Dermis microvascular lymphatic vessel endothelial cell (primary cell): ENCODE measurements at places on chromosomes 4 and X.
A peak's percentile ranks its signal among the peaks of the same experiment; 100 is the strongest.

- peak; percentile 81 for DNase-seq
Observed at GRCh38 chrX:23773601-23774175, 9.3 kb upstream of the SAT1 start.

- DNase-seq: peak; percentile 28
Observed at GRCh38 chrX:108736509-108737479, at the start of gene IRS4. IRS4 (minus strand) TSS chrX:108736563.

- DNase-seq: no peak
Observed at GRCh38 chrX:153608806-153609205, 9.9 kb upstream of the CCNQ start.

DNA sequence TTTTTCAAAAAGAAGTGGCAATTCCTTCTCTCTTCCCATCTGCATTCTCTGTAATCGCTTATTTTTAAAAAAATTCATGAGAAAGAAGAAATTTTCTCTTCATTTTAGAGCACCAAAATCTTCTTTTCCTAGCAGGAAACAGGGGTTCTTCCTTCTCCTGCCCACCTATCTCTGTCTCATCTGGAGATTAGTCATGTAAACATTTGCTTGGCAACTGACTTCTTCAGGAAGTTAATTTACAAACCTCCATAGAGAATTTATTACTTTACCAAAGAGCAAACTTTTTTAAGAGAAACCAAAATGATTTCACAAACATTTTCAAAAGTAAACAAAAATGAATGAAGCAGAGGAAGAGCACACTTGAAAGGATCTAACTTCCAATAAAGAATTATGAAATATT, 13.5 kb downstream of the TTC29 start:
- no peak for DNase-seq

- DNase-seq: peak; percentile 95
Observed at GRCh38 chr4:183098723-183099536, at the start of gene WWC2. WWC2 (plus strand) TSS chr4:183099257; CDS start chr4:183099492, 235 bp downstream.

DNA sequence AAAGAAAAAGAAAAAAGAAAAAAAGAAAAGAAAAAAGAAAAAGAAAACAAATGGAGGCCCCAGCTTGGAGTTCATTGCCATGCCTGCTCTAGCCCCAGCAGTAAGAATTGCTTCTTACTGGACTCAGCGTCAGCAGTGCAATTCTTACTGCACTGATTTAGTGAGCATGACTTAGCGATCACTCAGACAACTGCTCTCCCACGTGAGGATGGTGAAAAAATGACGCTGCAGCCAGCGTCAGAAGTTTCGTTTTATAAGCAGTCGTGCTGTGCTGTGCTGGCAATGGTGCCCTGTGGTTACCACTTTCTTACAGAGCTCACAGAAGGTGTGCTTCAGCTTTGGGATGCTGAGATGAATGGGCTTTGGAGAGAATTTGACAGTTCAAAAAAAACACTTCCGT, 68.3 kb upstream of the DDX3X start:
- no peak for DNase-seq

DNA sequence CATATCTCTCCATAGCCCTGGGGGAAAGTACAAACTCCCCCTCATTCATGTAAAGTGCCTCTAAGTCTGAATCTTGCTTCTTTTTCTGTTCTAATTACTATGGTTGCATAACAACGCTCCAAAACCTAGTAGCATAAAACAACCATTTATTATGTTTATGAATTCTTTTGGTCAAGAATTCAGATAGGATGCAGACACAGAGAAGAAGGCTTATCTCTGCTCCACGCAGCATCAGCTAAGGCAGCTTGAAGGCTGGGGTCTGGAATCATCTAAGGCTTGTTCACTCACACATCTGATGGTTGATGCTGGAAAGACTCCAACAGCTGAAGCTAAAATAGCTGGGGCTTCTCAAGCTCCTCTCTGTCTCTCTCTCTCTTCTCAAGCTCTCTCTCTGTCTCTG, 564.5 kb downstream of the ZNF674 start:
- DNase-seq: no peak

- DNase-seq: no peak
Observed at GRCh38 chr4:186930024-186930423, 206.4 kb upstream of the FAT1 start.

DNA sequence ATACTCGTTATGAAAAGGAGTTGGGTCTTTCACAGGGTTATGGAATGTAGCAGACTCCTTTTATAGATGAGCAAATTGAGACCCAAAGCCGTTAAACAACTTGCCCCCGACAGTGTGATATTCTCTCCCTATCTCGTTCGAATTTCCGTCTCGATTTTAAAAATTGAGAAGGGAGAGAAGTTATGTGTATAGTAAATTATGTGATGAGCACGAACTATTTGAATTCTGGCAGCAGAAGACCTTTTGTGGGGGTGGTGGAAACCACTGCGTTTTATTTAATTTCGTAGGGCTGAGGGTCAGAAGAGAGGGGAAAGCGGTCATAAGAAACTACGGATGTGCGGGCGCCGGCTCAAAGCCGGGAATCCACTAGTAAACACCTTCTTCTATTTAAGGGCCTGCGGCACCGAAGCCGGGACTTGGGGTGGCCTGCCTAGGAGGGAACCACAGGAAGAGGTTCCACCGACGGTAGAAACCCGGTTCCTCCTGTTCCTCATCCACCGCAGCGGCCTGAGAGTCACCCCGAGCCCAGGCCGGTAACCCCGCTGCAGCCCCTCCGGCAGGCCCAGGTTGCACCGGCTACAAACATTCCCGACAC, 1.5 kb upstream of the DDX3X start:
- peak; percentile 55 for DNase-seq

DNA sequence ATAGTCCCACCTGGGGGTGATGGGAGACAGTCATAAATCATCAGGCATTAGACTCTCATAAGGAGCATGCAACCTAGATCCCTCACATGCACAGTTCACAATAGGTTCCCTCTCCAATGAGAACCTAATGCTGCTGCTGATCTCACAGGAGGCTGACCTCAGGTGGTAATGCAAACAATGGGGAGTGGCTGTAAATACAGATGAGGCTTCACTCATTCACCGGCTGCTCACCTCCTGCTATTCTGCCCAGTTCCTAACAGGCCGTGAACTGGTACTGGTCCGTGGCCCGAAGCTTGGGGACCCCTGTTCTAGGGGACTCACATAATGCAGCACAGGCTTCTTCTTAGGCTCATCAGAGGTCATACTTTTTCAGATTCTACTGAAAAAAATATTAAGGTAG, 625.9 kb upstream of the AGA start:
- no peak for DNase-seq

- no peak for DNase-seq
Observed at GRCh38 chr4:148061795-148062194, 329.9 kb downstream of the ARHGAP10 start.

GRCh38 chrX:30340753-30341152, 31.6 kb upstream of the NR0B1 start:
- DNase-seq: no peak

GRCh38 chrX:46341767-46342322, 203.4 kb downstream of the ZNF674 start:
- peak; percentile 66 for DNase-seq

DNA sequence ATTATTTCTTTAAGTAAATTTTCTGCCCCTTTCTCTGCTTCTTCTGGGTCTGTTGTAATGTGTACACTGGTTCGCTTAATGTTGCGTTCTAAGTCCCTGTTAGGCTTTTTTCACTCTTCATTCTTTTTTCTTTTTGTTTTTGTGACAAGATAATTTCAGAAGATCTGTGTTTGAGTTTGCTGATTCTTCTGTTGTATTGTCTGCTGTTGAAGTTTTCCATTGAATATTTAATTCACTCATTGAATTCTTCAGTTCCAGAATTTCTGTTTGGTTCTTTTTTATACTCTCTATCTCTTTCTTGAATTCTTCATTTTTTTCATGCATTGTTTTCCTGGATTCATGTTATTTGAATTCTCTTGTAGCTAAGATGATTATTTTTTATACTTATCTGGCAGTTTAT, 66.3 kb upstream of the NUDT6 start:
- DNase-seq: no peak

DNA sequence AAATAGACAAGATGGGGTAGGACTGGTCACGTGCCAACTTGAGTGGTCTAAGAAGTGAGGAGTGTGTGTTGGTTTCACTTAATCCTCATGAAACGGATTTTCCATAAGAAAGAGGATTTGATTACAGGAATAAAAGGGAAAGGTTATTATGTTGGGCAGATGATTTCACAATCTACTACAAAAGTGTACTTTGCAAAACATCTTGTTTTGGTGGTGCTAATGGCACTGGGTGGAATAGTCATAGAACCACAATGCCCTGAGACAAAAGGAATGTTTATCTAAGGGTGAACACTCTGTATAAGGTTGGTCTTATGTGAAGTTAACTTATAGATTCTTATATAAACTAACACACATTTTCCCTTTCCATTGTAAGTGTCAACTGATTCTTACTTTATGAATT, 45.6 kb downstream of the GLUD2 start:
- DNase-seq: no peak

DNA sequence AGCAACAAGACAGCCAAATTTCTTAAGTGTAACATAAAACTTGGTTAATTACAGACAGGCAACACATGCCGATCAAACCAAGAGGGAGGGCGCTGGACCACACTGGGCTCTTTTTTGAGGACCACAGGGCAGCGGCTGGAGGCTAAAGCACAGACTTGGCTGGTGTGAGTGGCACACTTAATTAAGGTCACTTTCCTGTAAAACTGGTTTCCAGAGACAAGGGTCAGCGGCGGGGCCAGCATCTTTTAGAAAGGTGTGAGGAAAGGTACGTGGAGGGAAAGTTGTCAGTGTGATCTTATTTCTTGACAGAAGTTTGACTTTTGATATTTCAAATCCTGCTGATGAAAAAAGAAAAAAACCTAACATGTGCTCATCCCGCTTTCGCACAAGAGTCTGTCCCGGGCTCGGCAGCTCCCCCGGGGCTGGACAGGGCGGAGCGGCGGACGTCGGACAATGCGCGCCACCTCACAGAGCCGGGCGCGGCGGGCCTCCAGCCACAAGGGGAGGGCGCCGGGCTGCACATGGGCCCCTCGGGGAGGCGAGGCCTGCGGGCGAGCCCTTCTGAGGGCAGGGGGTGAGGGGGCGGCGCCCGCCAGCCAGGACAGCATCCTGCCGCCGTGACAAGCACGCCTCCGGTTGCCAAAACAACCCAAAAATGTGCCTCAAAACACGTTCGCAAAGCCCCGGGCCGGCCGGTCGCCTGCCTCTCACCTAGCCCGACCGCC, 660 bp upstream of the HSPA4L start:
- DNase-seq: peak; percentile 21

- no peak for DNase-seq
Observed at GRCh38 chr4:36900446-36900987, 344.0 kb upstream of the NWD2 start.

DNA sequence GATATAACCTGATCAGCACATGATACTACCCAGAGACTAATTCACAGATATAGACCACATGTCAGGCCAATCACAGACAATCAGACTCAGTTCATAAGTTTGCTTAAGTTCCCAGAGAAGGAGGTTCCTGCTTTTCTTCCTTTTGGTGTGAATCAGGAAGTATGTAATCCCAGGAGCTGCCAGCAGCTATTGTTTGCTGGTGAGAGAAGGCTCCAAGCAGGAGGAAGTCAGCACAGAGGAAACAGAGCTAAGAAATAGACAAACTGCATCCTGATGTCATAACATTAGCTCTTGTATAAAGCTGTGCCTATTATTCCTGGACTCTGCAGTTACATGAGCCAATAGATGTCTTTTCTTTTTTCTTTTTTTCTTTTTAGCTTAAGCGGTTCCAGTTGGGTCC, 50.9 kb downstream of the UCHL1 start:
- no peak for DNase-seq

- no peak for DNase-seq
Observed at GRCh38 chr4:13112030-13112429, 372.1 kb downstream of the RAB28 start.

DNA sequence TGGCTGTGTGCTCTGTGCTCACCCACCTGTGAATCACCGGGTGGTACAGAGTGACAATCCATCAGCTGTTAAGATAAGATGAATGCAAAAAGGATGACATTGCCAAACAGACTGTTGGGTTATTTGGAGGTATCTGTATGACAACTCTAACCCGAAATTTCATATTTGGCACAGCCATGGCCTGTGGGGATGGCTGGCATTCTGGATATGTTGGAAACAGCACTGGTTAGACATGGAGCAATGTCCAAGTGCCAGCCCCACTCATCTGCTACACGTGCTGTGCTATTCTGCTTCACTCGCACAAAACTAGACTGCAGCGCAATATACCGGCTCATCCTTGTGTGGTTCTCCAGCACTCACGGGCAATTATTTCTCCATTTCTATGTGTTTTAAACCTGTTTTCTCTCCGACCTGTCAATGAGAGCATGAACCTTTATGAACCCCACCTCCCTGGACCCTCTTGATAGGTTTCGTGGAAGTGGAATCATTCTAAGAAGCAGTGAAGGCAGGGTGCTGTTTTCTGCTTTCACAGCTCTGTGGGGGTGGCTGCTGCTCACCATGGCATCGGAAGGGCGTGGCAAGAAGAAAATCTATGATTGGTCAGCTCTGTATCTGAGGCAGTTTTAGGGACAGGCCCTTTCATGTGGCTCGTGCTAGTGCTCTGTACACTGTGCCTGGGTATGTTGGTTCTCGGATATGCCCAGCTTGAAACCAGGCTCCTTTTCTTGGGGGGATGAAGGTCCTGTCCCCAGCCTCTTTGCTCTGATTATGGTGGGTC, 94.9 kb downstream of the ENPP6 start:
- DNase-seq: no peak

DNA sequence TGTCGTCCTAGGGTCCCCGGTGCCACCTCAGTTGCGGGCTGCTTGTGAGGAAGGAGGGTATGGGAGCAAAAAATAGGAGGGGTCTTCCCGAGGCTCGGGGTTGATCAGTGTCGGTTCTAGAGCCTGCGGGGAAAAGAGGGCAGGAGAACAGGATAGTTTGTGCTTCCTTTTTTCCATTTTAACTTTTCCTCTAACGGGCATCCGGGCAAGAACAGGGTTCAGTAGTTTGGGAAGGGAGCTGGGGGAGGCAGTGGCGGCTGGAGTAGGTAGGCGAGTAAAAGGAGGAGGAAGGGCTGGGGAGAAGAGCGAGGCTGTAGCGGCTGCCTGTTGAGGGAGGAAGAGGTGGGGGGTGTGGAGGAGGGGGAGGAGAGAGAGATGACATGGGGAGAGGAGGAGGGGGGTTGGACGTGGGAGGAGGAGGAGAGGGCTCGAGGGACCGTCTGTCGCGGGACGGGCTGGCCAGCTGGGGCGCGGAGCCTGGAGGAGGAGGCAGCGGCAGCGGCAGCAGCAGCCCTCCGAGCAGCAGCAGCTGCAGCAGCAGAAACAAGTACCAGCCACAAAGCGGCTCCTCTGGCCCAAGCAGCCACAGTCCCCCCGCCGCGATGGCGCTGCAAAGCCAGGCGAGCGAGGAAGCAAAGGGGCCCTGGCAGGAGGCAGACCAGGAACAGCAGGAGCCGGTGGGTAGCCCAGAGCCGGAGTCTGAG, at the start of gene SLC16A2:
Gene SLC16A2, plus strand, starts transcription at position 458 of the 704 bp plus-strand sequence. Its CDS starts 145 bp downstream, at position 603.
- no peak for DNase-seq

DNA sequence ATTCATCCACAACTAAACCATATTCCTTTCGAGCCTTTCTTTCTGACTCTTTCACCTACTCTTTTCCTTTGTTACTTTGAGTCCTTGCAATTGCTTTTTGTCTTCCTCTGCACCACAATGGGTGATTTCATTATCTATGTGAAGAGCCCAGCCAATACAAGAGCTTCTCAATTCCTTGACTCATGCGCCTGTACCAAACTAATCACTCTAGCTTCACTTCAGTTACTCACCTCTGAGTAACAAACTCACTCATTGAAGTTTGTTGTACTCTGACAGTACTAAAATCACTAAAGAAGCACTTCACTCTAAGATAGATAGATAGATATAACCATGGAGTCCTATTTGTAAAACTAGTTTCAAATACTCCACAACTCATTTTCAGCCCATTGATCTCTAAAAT, 191.7 kb upstream of the EPHA5 start:
- no peak for DNase-seq
